Ascending aorta (tissue), 2 donors: ENCODE measurements at places on chromosomes 12 and 14.

DNA sequence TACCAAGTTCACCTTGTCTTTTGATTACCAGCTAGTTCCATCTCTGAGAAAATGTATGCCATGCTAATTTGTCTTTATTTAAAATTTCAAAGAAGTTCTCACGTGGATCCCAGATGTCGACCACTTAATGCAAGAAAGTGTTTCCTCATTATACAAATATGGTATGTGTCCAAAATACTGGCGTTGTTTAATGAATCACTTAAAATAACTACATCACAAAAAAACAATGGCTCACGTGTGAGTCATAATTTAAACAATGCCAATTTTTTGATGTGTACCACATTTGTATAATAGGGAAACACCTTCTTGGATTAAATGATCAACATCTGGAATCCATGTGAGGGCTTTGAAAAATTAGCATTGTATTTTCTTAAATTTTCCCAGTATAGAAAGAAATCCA lies 40.8 kb downstream of the DBX2 start:
- no peak for DNase-seq

DNA sequence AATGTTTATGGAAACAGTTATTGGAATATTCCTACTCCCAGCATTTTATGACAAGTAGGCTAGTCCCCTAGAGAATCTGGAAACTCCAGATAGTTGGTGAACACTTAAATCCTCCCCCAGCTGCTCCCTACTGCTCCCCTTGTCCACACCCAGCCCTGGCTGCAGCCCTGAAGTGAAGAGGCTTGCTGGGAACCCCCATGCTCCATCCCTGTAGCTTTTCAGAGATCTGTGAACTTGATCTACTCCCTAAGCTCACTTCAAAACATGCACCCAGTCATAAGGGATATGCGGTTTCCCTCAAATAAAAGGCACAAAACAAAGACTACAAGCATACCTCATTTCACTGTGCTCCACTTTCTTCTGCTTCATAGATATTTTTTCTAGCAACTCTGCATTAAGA lies 33.2 kb downstream of the EGLN3 start:
- DNase-seq, result no peak

GRCh38 chr12:2212537-2212936 lies 159.8 kb downstream of the CACNA1C start:
- no peak for DNase-seq

DNA sequence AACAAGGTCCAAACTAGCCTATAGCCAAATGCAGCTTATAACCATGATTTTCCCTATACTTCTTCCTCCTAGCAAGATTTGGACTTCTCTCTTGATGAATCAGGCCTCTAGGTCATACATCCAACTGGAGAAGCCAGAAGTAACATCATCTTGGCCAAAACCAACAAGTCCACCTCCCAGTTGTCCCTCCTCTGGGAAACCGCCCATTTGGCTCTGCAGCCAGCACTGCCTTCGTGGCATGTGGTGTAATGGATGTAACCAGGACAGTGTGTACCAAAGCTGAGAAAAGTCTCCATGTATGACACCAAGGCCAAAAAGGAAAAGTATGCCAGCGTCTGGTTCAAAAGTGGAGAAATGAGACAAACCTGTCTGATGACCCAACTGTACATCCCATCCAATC lies 59.3 kb upstream of the VASH1 start:
- peak; percentile 82 for DNase-seq

DNA sequence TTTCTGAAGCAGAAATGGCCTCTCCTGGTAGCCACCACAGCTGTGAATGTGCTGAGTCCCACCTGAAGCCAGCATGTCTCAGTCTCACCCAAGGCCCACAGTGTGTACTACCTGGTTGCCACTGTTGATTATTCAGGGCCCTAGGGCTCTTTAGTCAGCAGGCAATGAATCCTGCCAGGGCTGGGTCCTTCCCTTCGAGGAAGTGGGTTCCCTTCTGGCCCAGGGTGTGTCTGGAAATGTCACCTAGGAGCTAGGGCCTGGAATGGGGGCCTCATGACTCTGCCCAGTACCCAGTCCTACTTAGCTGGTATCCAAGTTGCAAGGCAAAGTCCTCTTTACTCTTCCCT lies 207.4 kb downstream of the SYNE2 start:
- no peak for DNase-seq

GRCh38 chr14:56059054-56059453 lies 59.2 kb upstream of the PELI2 start:
- DNase-seq, result no peak

- DNase-seq, result no peak
Observed at GRCh38 chr12:22409377-22410164, 75.1 kb upstream of the ST8SIA1 start.

DNA sequence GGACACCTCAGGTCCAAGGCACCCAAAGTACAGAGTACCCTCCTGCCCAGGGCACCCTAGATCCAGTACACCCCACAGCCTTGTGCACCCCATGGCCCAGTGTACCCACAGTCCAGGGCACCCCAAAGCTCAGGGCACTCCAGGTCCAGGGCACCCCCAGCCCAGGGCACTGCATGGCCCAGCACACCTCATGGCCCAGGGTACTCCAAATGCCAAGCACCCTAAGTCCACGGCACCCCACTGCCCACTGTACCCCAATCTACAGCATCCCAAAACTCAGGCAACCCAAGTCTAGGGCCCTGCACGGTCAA lies 6.0 kb downstream of the JAG2 start:
- DNase-seq, result no peak

- no peak for DNase-seq
Observed at GRCh38 chr12:43306066-43306465, 245.9 kb downstream of the ADAMTS20 start.

DNA sequence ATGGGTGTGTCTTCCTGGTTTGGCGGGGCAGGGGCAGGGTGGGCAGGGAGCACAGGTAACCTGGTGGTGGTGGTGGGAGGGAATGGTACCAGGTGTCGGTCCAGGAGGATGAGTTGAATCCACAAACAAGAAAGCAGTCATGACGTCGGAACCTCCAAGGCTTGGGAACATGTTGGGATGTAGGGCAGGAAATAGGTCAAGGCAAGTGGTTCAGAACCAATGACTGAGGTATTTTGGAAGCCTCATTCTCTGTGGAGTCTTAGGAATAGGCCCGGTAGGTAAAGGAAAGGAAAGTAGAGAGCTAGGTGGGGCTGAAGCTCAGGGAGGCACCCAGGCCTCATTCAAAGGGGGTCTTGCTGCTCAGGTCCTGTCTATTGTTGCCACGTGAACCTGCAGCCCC lies 39.1 kb upstream of the TMED10 start:
- no peak for DNase-seq

DNA sequence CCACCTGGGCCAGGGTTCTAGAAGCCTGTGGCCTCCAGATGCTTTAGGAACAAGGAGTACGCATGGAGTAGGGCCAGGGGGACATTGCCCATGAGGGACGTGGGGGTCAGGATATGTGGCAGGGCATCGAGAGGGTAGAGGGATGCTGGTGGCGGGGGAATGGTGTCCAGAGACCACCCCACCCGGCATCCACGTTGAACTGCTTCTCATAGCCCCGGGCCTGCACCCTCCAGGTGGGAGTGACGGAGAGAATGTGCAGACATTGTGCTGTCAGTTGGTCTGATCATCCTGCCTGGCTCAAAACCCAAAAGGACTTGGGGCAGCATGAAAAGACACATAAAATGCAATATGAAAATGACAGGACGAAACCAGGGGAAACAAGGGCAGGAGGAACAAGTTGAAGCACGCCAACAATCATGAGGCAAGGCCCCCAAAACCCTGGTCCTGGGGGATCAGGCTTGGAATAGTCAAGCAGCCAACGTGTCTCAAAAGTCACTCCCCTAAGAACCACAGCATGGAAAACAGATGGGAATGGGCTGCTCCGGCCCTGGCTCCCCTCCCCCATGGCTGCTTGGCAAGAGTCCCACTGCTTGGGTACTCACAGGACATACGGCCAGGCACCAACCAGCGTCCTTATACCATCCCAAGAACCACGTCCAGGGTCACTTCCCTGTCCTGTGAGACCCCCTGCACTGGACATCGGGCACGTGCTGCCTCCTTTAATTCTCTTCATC lies 117.9 kb downstream of the DICER1 start:
- no peak for DNase-seq

DNA sequence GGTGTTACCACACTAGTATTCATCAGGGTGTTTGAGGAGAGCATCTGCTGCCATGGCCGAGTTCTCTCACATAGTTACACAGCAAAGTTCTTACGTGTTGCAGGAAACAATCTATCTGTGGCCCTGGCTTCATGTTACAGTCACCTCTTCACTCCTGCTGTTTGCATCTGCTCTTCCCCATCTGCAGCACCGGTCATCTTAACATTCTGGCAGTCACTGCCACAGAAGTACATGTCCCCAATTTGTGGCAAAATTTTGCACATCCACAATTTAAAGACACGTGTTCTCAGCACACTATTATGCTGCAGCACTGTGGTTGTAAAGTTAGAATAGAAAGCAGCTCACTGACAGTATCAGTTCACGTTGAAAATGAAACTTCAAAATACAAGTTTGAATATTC lies 23.2 kb downstream of the MAPK1IP1L start:
- DNase-seq, result no peak

DNA sequence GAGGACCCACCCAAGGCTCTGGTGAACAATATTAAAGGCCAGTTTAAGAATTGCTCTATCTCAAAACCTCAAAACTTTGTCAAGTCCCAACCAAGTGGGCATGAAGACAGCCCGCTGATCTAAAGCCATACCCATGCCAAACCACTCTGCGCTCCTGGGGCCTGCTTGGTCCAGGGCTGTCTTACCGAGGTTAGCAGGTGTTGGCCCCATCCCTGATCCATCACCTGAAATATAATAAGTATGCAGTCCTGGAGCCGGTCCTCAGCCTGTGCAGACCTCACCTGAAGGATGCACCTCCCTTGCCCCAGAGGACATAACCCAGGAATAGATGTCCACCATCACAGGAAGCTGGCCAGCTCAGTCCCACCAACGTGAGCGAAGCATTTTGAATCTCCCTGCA lies 198.3 kb upstream of the FKBP4 start:
- DNase-seq, result no peak

GRCh38 chr12:52673713-52674432 lies 6.3 kb downstream of the KRT1 start:
- no peak for DNase-seq

DNA sequence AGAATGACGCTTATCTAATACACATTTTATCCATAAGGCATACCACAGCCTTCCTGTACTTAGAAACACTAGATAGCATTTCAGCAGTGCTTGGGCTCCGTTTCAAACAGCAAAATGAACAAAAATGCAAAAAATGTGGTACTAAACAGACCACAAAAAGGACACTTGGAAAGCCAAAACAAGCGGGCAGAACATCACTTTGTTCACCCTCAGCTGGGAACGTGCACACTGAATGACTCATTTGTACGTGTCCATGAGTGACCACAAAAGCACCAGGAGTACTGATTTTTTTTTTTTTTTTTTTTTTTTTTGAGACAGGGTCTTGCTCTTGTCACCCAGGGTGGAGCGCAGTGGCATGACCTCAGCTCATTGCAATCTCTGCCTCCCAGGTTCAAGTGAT lies 8.9 kb upstream of the FOXN3 start:
- peak; percentile 74 for DNase-seq

GRCh38 chr14:37145395-37145794 lies 27.0 kb downstream of the SLC25A21 start:
- no peak for DNase-seq

- no peak for DNase-seq
Observed at GRCh38 chr12:42166501-42166900, 21.8 kb upstream of the GXYLT1 start.

DNA sequence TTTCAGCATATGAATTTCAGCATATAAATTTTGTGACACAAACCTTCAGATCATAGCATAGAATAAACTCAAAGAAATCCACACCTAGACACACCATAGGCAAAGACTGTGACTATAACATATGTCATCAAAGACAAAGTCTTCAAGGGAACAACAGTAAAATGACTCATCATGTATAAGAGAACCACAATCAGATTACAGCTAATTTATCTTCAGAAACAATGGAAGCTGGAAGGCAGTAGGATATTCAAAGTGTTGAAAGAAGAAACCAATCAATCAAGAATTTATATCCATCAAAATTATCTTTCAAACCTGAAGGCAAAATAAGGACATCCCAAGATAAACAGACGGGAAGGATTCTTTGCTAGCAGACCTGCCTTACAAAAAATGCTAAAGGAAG lies 29.0 kb downstream of the DLK1 start:
- no peak for DNase-seq
